ENCODE measurements at places on chromosomes 4 and X.

DNA sequence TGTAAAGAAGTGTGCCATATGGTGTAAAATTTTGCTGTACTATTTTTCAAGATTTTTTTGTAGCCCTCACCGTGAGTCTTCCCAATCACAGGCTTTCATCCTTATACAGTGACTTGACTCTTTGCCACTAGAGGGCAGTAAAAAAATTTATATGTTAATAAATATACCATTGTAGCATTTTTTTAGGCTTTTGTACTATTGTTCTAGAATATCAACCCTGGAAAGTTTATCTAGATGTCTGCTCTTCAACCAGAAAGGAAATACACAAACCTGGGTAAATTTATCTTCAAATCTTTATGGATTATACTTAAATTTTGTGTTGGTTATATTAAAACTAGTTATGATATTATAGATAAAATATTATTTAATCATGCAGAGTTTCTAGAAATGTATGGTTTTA, 235.3 kb downstream of the TENM3 start:
- no peak for DNase-seq

DNA sequence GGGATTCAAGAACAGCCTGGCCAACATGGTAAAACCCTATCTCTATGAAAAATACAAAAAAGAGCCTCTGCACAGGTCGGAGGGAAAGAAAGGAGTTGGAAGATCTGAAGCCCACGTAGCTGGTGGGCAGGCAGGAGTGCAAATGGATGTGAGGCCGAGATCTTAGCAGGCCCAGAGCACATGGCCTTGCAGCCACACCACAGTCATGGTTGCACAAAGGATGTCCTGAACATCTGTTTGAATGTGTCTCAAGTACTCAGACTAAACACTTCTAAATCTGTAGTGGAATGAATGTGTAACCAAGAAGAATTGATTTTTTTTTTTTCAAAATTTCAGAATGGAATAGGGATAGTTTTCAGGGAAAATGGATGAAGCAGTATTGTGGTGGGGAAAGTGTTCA, 10.8 kb downstream of the CA5B start:
- no peak for DNase-seq

- DNase-seq = no peak
Measured at GRCh38 chr4:154625971-154626370, 13.5 kb upstream of the FGG start.

DNA sequence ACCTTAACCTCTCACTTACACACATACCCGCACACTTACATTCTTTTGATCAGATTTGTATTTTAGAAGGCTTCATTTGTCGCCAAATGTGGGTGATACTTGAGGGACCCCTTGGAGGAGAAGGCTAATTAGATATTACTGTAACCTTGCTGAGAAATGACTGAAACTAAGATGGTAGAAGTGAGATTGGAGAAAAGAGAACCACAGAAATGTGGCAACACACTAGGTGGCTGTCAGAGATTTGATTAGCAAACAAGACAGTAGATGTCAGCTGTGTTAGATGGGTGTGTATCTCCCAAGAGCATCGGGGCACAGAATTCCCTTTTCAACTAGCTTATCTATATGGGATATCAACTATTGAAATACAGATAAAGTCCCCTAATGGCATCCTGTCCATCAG, 149.3 kb upstream of the FABP2 start:
- DNase-seq = no peak

DNA sequence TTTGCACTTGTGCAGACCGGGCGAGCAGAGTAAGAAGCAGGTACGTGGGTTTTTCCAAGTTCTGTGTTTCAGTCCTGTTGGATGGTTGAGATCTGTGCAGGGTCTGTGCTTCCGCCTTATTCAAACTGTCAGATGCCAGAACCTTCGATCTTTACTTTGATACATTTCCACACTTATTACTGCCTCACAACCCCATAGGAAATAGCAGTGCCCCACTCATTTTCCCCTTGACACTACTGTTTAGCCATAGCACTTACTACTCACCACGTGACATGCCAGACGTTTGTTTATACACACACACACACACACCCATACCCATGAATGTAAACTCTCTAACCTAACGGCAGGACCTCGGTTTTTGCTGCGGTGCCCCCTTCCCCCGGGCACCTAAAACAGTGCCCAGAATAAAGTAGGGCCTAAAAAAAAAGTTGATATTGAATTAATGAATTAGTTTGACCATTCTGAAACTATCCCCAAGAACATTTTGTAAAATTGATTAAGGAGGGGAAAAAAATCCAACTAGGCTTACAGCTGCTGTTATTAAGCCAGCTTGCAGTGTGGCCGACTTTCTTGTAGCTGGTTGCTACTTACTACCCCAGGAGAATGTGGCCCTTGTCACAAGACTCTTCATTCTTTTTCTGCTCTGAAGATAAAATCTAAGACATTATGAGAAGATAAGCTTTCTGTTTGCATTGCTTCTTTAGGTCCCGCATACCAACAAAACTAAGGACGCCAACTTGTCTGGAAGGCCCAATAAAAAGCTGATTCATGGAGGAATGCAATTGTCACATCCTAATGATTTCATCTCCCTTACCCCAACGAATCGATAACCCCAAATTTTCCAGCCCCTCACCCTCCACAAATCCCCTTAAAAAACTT, 704 bp upstream of the SEPSECS start:
- no peak for DNase-seq

DNA sequence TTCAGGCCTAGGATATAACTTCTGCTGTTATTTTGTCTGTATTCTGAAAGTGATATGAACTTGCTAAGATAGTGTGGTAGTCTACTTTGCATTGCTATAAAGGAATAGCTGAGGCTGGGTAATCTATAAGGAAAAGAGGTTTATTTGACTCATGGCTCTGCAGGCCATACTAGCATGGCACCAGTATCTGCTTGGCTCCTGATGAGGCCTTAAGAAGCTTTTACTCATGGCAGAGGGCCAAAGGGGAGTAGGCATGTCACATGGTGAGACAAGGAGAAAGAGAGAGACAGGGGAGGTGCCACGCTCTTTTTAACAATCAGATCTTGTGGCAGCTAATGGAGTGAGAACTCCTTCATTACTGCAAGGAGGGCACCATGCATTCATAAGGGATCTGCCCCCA, 247.3 kb downstream of the GPAT3 start:
- DNase-seq = no peak

DNA sequence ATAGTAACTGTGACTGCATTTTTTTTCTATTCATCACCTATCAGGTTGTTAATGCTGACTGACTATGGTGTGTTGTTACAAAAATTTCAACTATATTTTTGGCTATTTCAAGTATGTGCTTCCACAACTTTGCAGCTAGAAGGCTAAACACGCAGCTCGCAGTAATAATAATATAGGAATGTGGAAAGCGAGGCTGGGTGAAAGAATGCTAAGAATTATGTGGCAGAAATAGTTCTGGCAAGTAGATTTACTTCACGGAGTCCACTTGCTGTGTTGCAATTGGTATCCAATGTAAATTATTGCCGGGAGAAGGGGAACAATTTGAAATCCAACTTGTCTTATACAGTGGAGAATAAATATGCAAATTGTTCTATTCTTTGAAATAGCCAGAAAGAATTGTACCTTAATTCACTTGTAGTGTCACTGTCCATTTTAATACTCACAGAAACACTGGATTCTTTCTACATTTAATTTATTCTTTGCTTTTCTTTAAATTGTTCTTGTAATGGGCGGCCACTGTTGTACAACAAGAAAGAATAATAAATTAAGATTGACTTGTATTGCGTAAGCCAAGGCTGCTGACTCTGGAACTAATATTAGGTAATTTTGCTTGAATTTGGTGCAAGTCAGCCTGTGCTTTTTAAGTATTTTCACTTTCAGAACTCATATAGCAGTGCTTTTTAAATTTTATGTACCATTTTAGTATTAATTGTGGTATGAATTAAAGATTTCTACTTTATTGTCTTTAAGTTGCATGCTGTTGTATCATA, 154.9 kb downstream of the FRMPD4 start:
- DNase-seq = no peak

DNA sequence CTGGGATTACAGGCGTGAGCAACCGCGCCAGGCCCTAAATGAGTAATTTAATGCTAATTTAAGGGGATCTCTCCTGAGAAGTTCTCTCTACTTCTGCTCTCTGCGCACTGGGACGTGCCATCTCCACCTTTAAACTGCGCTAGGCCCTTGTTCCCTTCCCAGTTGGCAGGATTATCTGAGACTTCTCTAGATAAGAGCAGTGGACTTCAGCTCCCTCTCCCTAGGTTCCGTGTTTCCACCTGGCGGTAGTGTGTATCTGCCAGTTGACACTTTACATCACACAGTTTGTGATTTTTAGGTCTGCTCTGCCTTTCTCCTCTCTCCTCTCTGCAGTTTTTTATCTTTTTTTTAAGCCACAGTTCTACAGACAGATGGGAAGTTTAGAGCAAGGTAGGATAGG, 40.2 kb downstream of the ARHGAP10 start:
- DNase-seq = no peak

DNA sequence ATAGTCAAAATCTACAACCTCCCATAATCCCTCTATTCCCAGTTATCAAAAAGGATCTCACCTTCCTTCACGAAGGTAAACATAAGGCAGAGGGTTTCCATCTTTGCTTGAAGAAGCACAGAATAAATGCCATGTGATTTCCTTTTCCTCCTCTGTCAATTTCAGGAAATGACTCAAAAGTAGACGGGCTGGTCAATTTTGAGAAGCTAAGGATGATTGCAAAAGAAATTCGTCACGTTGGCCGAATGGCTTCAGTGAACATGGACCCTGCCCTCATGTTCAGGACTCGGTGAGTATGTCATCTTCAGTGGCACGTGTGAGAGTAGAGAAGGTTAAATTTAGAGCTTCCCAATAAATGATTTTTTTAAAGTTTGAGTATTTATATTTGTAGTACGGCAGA, 240.2 kb downstream of the RAPGEF2 start:
- DNase-seq = no peak

GRCh38 chr4:165686756-165687155, 186.3 kb upstream of the TLL1 start:
- DNase-seq = no peak

DNA sequence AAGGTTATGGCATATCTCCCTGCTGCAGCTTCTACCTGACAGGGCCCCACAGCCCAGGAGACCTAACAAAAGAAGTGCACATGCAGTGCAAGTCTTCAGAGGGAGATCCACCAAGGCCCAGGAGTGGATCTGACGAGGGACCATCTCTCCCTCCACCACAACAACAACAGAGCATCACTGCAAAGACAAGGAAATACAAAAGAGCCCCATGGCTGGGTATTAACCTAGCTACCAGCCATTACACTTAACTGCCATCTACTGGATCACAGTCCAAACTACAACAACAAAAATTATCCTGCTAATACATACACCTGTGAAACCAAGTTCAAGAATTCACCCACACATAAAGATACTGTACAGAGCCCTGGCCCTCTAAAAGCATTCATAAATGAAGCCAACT, 280.2 kb upstream of the SLC7A11 start:
- no peak for DNase-seq

- DNase-seq = no peak
Measured at GRCh38 chr4:152028131-152028530, 267.3 kb upstream of the GATB start.

- DNase-seq = no peak
Measured at GRCh38 chr4:117376692-117377091, 291.3 kb upstream of the TRAM1L1 start.

DNA sequence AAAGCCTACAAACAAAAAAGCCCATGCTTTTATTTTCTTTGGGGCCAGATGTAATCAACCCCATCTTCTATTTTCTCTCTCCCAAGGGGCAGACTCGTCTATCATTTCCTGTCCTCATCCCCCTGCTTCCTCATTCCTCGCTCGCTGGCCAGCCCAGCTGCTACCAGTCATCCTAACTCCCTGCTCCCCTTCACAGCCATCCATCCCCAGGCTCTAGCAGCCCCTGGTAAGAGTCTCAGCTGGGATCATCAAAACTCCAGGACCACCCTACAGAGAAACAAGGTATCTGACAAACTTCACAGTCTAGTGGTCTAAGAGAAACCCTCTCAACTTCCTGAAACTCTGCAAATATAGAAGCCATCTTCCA, 23.6 kb downstream of the SH3KBP1 start:
- DNase-seq = no peak

GRCh38 chrX:154751203-154751668, 359 bp upstream of the GAB3 start:
- DNase-seq = no peak

- DNase-seq = no peak
Measured at GRCh38 chr4:150540536-150540935, 41.4 kb upstream of the MAB21L2 start.

DNA sequence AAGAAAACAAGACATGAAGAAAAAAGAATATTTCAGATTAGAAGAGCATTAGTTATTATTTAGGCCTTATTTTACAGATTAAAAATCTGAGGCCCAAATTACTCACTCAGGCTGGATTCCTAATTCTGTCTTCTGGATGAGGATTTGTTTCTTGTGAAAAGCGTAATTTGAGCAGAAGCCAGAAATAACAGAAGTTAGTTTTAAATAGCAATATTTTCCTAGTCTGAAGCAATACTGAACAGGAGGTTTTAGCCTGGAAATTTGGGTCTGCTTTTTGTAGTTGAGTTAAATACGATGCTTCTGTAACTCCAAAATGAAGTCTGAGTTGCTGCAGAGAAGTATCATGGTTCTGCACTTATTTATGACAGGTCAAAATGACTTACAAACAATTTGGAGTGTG, 124.9 kb downstream of the RTL3 start:
- no peak for DNase-seq

GRCh38 chrX:40479777-40480318, 100.9 kb upstream of the ATP6AP2 start:
- no peak for DNase-seq
